ENCODE measurements at places on chromosomes 5 and 9.
A peak's percentile ranks its signal among the peaks of the same experiment; 100 is the strongest.

DNA sequence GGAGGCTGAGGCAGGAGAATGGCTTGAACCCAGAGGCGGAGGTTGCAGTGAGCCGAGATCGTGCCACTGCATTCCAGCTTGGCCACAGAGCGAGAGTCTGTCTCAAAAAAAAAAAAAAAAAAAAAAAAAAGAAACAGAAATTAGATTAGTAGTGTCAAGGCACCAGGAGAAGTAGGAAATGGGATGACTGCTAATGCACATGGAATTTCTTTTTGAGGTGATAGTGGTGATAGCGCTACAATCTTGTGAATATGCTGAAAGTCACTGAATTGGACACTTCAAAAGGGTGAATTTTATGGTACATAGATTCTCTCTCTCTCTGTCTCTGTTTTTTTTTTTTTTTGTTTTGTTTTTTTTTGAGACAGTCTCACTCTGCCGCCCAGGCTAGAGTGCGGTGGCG, 42.1 kb upstream of the SUB1 start:
- DNase-seq: no peak

DNA sequence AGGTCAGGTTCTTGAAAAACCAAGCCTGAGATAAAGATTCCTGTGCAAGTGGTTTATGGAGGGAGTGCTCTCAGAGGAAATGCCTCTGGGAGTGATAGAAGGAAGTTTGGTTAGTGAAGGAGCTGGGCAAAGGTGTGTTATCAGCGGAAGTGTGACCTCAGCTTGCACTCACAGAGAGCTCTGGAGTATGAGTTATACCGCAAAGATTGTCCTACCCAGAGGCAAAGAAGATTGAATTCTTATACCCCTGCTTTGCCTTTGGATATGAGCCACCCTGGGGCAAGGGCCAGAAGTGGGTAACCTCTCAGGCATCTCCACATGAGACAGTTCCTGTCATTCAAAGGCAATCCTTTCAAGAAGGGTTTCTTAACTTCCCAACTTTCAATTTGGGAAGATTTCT, 145.6 kb downstream of the MUSK start:
- peak; percentile 34 for DNase-seq

- no peak for DNase-seq
These were observed 49.4 kb downstream of the C9orf50 start for GRCh38 chr9:129571298-129572051.

- no peak for DNase-seq
These were observed 16.9 kb downstream of the S1PR3 start for GRCh38 chr9:89008055-89008743.

DNA sequence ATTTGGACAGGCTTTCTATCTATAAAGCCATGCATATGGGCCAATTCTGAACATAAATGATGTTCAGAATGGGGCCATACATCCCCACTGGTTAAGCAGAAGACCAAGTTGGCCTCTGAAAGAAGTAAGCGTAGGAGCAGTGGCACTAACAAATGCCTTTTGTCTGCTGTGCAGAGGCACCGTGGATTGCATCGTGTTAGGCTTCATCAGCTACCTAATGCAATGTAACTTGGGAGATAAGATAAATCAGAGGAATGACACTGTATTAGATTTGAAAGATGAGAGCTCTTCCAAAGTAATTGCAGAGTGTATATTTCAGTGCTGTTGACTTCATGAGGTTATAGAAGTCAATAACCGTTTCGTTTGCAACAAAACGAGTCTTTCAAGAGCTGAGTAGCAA, 148.1 kb downstream of the PARP8 start:
- DNase-seq: no peak

- DNase-seq: no peak
These were observed 48.9 kb downstream of the ADRB2 start for GRCh38 chr5:148875205-148875875.

GRCh38 chr9:34694811-34695210, 3.7 kb upstream of the CCL19 start:
- DNase-seq: no peak

GRCh38 chr5:113081881-113082546, 105.4 kb downstream of the DCP2 start:
- DNase-seq: peak; percentile 90

DNA sequence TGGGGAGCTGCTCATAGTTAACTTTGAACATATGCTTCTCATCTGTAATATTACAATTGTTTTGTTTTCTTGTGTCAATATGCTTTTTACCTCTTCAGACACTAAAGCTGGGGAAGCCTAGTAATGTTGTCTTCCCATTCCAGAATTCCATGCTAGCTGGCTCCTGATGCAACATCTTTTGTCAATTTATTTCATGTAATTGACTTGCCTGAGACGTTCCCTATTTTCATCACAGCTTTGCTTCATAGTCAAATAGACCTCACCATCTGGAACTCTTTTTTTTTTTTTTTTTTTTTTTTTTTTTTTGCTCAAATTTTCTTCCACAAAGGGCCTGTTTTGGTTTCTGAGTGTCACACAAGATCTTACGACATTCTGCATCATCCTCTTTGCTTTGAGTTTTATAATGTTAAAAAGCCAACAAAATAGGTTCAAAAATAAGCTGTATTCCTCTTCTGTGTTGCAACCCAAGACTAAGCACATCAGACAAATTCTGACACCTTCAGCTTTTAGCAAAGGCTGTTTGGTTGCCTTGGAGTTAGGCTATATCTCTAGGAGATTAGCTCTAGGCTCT, 235.2 kb downstream of the NR3C1 start:
- DNase-seq: peak; percentile 72

DNA sequence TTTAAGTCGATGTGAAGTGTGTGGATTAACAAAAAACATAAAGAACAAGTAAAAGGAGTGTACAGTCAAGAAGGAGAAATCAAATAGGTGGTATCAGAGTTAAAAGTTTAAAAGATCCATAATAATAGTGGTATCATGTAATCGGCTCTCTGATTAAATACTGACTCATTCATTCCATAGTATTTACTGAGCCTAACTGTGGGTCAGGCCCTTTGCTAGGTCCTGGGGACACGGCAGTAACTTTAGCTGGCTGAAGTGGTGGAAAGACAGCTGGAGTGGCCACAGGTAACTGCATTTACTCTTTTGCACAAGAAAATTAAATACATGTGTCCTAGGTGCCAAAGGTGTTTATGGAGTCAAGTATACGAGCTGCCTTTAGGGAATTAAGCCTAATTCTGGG, 124.0 kb downstream of the GNAQ start:
- no peak for DNase-seq

GRCh38 chr5:131260895-131261294, 3.0 kb upstream of the CDC42SE2 start:
- DNase-seq: peak; percentile 83

DNA sequence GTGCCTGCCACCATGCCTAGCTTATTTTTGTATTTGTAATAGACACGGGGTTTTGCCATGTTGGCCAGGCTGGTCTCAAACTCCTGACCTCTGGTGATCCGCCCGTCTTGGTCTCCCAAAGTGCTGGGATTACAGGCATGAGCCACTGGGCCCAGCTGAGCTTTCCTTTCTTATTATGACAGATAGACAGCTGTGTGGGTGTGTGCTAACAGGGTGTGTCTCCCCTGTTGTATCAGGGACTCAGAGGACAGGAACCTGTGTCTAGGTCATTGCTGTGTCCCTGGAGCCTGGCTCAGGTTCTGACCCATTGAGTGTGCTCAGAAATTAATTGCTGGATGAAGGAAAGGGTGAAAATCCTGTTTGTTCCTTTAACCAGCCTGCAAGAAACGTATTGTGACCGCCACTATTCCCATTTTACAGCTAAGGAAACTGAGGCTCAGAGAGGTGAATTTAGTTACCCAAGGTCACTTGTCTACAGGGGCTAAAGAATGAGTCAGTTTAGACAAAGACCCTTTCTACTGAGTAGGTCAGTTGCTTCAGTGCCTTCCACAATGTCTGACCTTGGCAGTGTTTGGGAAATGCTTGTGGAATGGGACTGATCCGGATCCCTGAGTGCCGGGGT, 16.8 kb downstream of the NCS1 start:
- no peak for DNase-seq

- DNase-seq: no peak
These were observed 212.9 kb downstream of the MAPKAP1 start for GRCh38 chr9:125493881-125494652.

DNA sequence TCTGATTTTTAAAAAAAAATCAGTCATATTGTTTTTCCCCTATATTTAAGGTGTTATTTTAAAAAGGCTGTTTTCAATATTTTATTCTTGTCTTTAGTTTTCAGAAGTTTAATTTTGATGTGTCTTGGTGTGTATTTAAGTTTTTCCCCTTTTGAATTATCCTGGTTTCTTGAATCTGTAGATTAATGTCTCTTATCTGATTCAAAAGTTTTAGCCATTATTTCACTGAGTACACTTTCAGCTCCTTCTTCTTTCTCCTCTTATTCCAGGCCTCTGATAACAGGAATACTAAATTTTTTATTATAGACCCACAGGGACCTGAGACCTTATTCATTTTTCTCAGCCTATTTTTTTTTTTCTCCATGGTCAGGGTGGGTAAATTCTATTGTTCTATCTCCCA, 81.8 kb downstream of the PPIC start:
- no peak for DNase-seq

- peak; percentile 18 for DNase-seq
These were observed 7.1 kb upstream of the MYOZ3 start for GRCh38 chr5:150653762-150654556.

GRCh38 chr9:131853434-131853833, 113.6 kb upstream of the RAPGEF1 start:
- no peak for DNase-seq

DNA sequence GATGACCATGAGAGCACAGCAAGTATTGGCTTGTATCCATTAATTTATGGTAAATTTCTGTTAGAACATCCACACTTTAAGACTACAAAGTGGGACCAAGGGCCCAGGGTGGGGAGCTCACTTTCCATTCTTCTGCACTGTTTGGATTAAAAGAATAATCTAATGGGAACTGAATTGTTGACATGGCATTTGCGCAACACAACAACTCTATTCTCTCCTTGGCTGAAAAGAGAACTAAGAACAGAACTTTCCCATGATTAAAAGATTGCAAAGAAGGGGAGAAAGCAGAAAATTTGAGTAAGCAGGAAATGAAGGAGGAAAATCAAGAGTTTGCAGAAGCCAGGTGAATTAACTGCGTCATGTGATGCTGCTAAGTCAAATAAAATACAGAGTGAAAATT, 143.4 kb downstream of the HINT1 start:
- DNase-seq: no peak

DNA sequence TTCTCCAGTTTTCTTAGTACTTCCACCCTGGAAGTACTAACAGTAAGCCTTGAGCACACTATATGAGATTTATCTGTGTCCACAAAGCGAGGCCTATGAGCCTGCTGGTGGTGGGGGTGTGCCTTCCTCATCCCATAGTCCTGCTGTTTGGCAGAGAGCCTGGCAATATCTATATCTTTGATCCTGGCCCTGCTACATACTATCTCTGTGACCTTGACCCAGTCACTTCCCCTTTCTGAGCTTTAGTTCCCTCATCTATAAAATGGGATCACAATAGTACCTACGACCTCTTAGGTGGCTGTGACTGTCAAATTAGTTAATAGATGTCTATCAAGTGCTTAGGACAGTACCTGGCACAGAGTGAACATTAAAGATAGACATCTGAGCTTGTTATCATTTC, 114.6 kb upstream of the SAP30L start:
- DNase-seq: no peak

GRCh38 chr9:135792268-135793128, 90.5 kb downstream of the KCNT1 start:
- no peak for DNase-seq

- DNase-seq: no peak
These were observed 113.9 kb downstream of the FGF1 start for GRCh38 chr5:142572006-142572405.

DNA sequence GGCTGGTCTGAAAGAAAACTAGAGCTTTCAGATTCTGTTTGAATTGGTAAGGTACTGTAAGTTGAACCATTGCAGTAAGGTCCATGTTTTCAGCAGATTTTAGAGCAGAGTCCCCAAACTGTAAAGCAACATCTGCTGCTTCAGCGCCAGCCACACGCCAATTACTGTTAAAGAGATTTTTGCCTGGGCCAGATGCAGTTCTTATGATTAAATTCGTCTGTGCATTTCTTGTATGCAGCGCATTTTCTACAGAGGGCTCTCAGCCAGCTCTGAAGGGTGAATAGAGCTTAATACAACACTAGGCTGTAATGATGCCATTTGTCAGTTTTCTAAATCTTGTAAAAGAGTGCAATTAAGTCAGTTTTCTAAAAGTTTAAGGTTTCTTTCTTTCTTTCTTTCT, 246.3 kb downstream of the COX7C start:
- DNase-seq: no peak

GRCh38 chr5:157912621-157913325, 53.8 kb upstream of the CLINT1 start:
- no peak for DNase-seq

DNA sequence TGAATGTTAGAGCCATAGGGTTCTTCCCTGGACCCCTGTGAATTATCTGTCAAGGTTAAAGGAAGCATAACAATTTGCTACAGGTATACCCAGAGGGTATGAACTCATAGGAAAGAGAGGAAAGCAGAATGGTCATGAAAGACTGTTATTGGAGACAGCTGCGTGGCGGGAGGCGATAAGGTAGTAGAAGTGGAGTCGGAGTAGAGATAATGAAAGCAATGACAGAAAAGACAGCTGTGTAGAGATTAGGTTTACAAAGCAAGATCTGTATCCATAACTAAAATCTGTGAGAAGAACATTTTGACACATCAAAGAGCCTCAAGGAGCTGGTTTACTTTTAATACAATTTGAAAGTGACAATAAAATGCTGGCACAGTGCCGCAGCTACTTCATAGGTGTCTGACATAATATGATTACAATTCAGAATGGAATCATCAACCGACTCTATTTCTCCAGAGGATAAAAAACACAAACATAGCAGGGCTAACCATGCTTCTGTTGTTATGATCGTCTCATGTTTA, 603.9 kb downstream of the CDH12 start:
- no peak for DNase-seq

GRCh38 chr5:176658007-176658599, 10.8 kb downstream of the TSPAN17 start:
- DNase-seq: peak; percentile 69

- no peak for DNase-seq
These were observed 106.8 kb upstream of the MPDZ start for GRCh38 chr9:13386316-13386715.

GRCh38 chr9:97365634-97366033, 46.3 kb upstream of the TDRD7 start:
- no peak for DNase-seq

- DNase-seq: no peak
These were observed 46.2 kb downstream of the TENT4A start for GRCh38 chr5:6759401-6759800.

Data from fibroblast of gingiva (primary cell).